Hematopoietic multipotent progenitor cell (in vitro differentiated cells): ENCODE measurements at places on chromosomes 13 and 19. TPM values are rescaled to one million over a fixed set of nuclear protein-coding genes. Genes with fewer than 3 reads are reported as not detected.

Gene ATP4A
- total RNA-seq, result not detected

Gene CEACAM21
- total RNA-seq, result 11.3 TPM

DNA sequence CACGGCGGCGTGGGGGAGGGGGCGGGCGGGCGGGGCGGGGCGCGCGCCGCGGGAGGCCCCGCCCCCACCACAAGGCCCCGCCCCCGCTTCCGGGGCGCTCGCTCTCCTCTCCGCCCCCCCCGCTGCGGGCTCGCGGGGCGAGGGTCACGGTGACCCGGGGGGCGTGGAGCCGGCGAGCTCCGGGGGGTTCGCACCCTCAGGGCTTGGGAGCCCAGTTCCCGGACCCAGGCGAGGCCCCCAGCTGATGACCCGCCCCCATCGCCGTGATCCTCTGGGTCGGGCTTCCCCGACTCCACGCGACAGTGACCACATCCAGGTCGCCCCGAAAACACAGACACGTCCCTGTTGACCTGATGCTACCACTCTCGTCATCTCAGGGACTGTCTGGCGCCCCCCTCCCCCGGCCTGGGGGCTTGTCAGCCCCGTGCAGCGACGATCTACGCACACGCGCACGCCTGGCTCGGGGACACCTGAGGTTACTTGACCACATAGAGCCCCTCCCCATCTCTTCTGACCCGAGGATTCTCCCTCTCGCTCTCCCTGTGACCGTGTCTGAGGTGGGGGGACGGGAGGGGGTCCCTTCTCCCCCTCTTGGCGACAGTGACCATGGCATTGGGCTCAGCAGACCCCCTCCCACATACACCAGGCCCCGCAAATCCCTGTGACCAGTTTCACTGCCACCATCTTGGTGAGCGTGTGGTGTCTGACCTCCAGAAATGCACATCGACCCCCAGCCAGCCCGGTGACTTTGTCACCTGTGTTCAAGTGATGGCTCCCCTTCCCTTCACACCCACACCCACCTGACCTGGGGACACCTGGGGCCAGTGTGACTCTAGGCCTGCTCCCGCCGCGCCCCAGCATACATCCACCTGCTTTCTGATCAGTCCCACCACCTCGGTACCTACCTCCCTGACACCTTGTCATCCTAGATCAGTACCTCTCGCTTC is 670 bp downstream of the MAP2K7 start:
- DNase-seq, result peak; percentile 36

GRCh38 chr19:19575411-19575810 is 37.3 kb downstream of the CILP2 start:
- DNase-seq, result no peak

DNA sequence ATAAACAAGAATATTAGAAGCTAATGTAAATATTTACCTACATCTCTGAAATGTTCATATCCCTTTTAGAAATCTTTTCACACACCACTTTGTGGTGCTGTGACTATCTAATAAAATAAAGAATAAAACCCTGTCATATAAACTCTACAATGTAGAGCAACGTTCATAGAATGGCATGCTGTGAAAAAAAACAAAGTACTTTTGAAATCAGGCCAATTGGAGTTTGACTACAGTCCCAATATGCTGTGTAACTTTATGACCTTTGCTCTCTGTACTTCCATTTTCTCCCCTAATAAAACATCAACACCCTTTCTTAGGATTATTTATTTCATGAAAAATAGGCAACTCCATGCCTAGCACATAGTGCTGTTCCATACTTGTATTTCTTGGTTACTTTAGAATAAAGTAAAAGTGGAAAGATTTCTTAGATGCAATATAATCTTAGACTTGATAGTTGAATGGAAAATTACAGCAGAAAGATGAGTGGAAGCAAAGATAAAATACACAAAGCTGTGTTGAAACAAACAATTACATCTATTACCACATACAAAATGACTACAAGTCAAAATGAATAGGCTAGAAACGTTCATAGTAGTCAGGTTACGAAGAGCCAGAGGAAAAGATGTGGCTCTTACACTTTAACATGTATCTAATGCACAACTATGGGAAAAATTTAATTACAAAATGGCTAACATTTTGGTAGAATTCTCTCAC is 613.2 kb upstream of the SLITRK5 start:
- DNase-seq, result no peak

Gene APLP1
- total RNA-seq, result not detected

DNA sequence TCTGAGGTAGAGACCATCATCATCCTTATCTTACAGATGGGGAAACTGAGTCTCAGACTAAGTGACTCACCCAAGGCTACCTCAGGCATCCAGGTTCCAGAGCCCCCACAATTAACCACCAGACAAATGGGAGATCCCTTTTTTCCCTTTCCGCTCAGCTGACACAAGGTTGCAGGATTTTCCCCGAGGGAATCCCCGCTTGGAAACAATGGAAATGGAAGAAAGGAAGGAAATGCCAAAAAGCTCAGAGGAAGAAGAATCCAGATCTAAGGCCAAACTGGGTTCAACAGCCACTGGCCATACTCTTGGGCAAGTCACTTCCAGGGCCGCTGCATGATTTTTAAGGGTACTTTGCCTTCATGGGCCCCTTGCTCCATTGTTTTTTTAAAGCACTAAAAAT is 1.6 kb downstream of the ZNF71 start:
- DNase-seq, result no peak

GRCh38 chr13:52899206-52899605 is 50.8 kb upstream of the PCDH8 start:
- DNase-seq, result no peak

Gene CYP4F8
- under 0.01 TPM for total RNA-seq

DNA sequence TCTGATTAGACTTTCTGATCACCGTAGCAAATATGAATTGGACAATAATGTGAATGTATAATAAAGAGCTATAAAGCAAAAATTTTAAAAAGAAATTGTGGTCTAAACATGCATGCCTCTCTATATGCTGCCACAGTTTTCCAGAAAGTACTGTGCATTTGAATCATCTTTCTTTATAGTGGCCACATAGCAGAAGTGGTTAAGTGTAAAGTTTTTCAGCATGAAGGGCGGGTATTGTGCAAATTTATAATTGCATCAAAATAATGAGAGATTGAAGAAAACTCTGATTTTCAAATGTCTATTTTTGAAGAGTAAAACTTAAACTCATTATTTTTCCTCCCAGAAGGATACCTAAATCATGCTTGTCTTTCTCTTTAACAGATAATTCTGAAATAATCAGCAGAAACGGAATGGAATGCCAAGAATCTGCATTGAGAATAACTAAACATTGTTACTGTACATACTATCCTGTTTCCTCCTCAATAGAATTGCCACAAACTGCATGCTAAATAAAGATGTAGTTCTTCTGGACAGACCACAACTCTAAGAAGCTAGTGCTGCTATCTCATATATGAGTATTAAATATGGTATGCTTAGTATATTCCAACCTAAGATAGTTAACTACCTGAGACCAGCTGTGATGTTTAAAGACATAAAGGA is 42.9 kb upstream of the RAP2A start:
- DNase-seq, result no peak

GRCh38 chr13:20128459-20128931 is 32.4 kb downstream of the GJA3 start:
- DNase-seq, result no peak

- DNase-seq, result no peak
Observed at GRCh38 chr13:99566125-99567083, 65.1 kb downstream of the TM9SF2 start.

GRCh38 chr19:41420101-41420880 is 6.9 kb downstream of the B3GNT8 start:
- no peak for DNase-seq

Gene CNN1
- under 0.01 TPM for total RNA-seq

- no peak for DNase-seq
Observed at GRCh38 chr13:96519380-96519779, 429.5 kb downstream of the HS6ST3 start.

Gene DIAPH3
- total RNA-seq, result 0.54 TPM

DNA sequence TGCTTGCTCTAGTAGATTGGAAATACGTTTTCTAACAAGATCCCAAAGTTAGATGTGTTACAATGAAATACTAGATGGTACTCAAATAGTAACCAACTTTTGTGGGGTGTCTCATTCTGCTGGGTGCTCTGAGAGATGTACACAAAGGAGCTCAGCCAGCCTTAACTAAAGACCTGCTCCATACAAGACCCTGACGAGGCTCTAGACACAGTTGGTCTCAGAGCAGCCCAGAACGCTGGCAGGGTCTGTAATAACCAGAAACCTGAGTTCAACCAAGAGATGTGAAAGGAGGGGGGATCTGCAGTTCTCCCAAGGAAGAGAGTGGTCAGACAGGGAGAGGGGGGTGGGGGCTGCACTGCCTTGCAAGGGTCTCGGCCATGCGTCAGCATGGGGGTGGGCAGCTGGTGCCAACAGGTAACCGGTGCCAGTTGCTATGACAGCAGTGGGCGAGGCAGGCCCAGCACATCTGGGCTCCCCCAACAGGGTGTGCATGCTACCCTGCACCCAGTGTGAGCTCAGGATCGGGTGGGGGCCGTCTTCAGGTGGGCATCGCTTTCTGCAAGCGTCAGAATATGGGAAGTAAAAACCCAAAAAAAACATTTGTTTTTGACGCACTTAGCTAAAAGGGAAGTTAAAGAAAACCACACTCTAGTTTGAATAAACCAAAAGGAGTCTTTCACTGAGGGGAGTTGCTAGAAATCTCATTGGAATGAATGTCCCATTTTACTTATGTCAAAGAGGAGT is 68.0 kb upstream of the GPR183 start:
- DNase-seq, result peak; percentile 86

Gene DNAJC3
- total RNA-seq, result 11.8 TPM

Gene FXYD3
- total RNA-seq, result 0.81 TPM

Gene CDX2
- not detected for total RNA-seq

Gene BRSK1
- 3.5 TPM for total RNA-seq

DNA sequence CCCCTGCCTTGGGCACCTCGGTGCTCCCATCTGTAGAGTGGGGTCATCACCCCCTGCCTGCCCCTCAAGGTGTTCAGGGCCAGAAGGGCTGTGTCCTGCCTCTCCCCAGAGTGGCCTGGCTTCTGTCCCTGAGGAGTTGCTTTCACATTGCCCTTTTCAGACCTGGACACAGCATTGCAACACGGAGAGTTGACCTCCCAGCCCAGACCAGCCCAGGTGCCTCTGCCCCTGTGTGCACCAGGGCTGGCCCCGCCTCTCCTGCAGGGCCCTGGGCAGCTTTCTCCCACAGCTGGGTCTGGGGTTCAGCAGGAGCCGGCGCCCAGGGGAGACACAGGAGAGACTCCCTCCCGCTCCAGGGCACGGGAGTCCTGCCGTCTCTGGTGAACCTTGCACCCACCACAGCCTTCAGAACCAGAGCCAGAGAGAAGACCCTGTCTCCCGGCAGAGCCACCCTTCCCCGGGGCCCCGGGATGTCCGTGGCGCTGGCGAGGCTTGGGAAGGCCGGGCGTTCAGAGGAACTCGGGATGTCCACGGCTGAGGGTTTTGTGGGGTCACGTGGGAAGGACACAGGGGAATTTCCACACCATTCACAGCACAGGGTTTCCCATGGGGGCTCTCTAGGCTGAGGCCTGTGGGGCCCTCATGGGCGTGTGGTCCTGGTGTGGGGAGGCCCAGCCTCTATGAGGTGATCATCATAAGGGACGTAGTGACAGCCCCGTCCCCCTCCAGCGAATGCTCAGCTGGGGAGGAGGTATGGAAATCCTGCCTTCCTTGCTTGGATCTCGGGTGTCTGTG is 23.2 kb downstream of the C13orf46 start:
- no peak for DNase-seq

Gene ZNF20
- 3.5 TPM for total RNA-seq

DNA sequence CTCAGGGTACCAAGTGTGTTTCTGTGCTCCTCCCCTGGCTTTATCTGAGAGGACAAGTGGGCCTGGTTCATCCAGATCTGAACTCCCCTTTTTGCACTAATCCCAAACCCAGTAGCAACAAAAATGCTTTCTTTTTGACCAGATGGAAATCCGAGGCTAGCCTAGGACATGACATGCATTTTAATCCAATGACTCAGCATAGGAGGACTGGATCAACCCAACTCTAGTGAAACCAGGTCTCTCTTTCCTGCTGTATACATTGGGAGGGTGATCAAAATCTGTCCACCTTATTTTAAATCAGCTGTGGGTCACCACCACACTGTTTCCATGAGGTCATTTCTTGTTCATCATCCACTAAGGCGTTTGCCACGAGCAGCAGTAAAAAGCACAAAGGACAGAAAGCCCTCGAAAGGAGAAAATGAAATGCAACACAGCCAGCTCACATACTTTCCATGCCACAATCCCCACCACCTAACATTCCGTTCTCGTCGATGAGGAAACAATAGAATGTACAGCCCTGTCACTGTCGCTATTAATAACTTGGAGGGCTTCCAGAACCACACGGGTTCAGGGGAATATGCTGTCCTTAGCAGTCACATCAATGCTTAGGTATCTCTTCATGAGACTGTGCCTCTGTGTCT is 543.0 kb downstream of the IRS2 start:
- DNase-seq, result no peak

Gene OR7A5
- total RNA-seq, result under 0.01 TPM

Gene NLRP5
- not detected for total RNA-seq

Gene ZNF793
- 4.6 TPM for total RNA-seq

Gene GALP
- total RNA-seq, result not detected
